NCI-H1436 (cell line): ENCODE measurements at places on chromosomes 6 and 20.

- DNase-seq: no peak
These were observed 271.0 kb downstream of the ZNF217 start for GRCh38 chr20:53322651-53323050.

DNA sequence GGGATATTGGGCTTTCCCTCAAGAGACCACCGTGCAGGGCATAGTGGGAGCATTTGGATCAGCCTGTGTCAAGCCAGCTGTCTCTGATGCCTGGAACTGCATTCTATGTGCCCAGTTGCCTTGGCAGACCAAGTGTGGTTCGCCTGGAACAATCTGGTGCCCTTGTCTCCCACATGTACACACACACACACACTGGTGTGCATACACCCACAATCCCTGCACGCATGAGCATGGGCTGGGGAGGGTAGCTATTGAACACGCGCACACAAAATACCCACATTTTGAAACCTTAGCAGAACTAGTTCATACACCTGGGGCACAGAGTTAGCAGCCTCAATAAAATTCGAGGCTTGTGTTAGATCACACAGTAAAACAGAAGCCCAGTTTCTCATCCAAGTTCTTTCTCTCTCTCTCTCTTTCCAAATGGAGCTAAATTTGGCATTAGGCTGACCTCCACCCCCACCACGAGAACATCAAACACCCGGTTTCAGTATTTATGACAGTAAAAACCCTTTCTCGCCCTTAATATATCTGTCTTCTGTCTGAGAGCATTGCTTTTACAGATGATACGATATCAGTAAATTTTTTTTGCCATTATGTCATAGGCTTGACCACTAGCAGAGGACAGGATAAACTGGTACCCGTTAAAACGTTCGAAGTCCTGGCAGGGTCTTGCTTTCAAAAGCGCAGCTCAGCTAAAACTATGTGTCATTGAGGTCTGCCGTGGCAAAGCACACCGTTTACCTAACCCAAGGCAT, 18.2 kb upstream of the NFATC2 start:
- DNase-seq: no peak

GRCh38 chr6:111581957-111582356, 23.7 kb downstream of the TRAF3IP2 start:
- DNase-seq: no peak

DNA sequence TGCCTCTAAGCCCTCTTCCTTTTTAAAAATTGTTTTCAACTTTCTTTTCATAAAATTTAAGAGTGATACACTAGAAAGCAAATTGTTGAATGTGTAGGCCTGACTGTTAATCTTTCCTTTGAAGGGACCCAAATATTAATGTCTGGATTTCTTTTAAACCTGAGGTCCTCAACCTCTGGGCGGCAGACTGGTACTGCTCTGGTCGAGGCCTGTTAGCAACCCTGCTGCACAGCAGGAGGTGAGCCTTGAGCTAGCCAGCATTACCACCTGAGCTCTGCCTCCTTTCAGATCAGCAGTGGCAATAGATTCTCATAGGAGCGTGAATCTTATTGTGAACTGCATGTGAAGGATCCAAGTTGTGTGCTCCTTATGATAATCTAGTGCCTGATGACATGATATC, 191.2 kb downstream of the MANEA start:
- DNase-seq: no peak

DNA sequence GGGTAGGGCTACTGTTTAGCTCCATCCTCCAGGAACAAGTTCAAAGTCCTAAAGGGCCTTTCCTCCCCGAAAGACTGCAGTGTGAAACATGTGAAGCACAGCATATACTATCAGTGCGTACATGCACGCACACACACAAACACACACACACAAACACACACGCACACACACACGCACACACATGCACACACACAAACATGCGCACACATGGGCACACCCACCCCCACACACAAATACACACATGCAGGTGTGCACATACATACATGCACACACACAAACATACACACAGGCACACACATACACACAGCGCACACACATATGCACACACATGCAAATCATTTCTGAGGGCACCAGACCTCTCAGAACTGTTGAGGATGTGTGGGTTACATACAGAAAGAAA, 382.0 kb upstream of the CDH4 start:
- DNase-seq: no peak

DNA sequence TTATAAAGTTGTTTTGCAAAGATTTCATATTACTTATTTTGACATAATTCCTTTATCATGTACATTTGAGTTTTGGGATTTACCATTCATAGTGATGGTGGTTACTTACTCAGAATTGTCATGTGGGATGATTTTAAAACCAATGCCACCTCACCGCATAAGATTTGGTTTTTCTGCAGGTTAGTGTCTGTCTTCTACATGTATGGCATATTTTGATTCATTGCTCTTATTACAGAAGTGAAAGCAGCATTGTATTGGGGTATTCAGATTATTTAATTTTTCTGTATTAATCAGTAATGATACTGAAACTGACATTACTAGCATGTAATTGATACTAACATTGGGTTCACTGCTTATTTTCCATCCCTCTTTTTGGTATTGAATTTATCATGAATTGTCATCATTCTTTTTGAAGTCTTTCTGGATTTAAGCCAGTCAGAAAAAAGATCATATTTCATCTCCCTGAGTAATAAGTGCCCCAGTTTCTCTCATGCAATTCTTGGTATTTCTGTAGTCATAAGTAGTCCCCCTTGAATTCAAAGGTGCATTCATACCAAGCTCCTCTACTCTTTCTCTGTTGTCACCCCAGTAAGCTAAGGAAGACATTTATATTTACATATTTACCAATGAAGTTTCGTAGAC, 176.6 kb downstream of the BCKDHB start:
- DNase-seq: no peak

DNA sequence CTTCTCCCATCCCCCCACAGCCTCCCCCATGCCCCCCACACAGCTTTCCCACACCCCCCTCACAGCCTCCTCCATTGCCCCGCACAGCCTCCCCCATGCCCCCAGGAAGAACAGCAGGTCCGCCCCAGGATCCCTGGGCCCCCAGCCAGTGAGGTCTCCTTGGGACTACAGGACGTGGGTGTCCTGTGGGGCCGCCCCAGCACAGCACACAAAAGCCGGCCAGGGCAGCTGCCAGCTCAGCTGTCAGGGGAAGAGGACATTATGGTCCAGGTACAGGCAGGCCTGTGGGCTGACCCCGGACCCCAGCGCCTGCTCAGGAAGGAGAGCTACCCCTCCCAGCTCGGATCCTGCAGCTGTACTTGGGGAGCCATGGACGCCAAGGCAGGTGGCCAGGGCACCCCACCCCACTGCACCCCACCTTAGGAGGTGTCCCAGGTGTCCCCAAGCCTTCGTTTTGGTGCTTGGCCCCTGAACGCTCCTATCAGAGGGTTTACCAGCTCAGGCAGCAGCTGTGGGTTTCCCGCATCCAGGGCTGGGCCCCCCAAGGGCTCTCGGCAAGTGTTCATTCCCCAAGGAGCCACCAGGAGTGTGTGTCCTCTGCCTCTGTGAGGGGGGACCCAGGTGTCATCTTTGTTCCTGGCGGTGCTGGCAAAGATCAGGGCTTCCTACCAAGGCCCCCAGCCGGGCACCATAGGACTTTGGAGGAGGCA, 42.3 kb upstream of the GATA5 start:
- DNase-seq: no peak

DNA sequence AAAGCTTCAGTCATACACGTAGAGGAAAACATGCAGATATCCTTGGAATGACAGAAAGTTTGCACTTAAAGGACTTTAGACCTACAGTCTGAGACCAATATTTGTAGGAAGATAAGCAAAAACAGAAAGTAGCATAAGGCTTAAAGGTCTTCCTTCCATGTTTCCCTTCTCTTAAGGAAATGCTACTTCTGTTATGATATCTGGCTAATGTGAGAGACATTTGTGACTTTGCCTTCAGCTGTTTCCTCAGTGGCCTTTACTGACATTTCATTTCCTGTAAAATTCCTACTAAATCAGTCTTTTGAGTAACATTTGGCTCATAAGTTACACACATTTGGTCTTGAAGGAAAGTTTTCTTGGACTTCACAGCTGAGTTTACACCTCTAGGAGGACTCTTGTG, 713.4 kb downstream of the TBC1D32 start:
- no peak for DNase-seq

GRCh38 chr6:4209196-4209595, 73.8 kb upstream of the ECI2 start:
- DNase-seq: no peak

- no peak for DNase-seq
These were observed 38.8 kb downstream of the WASF1 start for GRCh38 chr6:110140650-110141049.

DNA sequence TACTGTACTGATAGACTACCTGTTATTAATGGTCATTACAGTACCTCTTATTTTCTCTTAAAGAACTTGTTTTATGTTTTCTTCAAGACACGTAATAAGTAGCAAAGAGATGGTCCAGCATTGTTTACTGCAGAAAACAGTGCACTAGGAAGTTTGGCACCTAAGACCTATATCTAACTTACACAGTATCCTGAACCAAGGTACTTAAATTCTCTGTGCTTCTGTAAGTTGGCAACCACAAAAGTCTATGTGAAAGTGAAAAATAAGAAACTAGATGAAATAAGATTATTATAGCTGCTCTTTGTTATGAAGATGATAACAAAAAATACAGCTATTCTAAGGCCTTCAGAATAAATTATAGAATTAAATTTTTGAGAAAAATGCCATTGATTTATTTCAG, 411.7 kb upstream of the SOX4 start:
- DNase-seq: no peak

DNA sequence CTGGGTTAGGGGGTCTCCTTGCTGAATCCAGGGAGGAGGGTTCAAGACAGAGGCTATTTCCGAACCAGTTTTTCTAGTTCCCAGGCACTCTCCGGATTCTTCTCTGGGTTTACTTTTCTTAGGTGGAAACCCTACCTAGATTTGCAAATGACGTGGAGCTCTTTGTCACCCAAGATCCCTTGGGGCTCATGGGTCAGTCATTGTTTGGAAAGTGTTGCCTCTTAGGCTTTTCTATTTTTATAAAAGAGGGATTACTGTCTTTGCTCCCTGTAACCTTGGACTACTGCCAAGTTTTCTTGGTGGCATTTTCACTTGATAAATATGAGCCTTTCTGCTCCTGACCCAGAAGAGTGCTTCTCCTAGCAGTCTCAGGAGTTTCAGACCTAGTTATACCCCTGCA, 33.6 kb downstream of the FAM209B start:
- DNase-seq: no peak

GRCh38 chr6:110560239-110561007, 84.0 kb upstream of the SLC22A16 start:
- no peak for DNase-seq

GRCh38 chr6:163935158-163935762, 520.7 kb downstream of the QKI start:
- no peak for DNase-seq

GRCh38 chr6:168030218-168030746, 32.8 kb downstream of the KIF25 start:
- no peak for DNase-seq

DNA sequence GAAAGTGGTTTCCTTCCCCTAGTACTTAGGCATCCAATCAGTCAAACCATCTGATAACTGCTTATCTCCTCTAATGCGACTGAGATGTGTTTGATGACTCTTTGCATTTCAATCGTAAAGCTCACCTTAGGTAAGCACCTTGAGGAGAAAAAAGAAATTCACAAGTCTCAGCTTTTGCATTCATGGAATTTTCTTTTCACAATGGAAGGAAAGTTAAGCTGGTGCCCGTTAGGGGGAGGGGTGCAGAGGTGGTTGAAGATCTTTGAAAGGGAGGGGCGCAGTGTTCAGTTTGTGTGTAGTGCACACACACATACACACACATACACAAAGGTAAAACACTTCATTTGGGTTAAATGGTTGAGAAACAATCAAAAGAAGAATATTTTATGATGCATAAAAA, 87.1 kb upstream of the SALL4 start:
- no peak for DNase-seq
